Hippocampal formation (tissue), 2 donors: ENCODE measurements at places on chromosomes 7 and 10.

- DNase-seq = no peak
These were observed 10.7 kb upstream of the PCBD1 start for GRCh38 chr10:70899096-70899495.

DNA sequence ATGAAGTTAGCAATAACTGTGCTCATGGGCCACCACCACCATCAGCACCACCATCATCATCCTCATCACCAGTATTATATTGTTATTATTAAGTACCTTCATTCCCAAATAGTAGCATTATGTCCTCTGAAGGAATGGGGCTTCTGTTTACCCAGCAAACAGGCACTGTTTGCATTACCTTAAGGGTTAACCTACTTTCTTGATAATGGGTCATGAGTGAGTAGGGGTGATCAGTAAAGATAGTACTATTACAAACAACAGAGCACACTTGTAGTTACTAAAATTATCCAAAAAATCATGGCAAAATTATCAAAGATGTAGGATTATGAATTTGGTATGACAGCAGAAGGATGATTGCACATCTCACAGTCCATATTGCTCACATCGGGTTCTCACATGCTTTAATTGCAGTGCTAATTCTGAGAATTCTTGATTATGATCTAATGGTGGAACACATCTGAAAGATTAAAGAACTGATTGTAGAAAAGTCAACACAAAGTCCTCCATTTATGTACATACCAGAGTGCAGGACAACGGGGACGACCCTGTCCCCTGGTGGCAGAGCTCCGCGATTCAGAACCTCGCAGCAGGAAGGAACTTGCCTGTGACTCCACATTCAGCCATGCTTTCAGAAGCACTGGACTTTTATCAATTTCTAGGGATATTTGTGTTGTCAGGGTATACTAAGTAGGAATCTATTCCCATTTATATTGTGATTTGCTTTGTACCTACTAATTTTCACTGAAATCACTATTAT, 31.0 kb downstream of the PDE1C start:
- DNase-seq = peak; percentile 20

- no peak for DNase-seq
These were observed 82.4 kb upstream of the NME8 start for GRCh38 chr7:37765872-37766525.

DNA sequence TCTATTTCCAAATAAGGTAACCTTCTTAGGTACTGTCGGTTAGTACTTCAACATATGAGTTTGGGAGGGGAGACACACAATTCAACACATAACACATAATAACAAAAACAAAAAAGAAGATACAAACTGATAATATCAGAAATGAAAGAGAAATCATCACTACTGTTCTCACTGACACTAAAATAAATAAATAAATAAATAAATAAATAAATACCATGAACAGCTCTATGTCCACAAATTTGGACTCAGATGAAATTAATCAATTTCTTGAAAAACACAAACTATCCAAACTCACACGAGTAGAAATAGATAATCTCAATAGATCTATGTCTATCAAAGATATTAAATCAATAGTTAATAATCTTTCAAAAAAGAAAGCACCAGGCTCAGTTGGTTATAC, 24.5 kb upstream of the SAMD9L start:
- DNase-seq = no peak

DNA sequence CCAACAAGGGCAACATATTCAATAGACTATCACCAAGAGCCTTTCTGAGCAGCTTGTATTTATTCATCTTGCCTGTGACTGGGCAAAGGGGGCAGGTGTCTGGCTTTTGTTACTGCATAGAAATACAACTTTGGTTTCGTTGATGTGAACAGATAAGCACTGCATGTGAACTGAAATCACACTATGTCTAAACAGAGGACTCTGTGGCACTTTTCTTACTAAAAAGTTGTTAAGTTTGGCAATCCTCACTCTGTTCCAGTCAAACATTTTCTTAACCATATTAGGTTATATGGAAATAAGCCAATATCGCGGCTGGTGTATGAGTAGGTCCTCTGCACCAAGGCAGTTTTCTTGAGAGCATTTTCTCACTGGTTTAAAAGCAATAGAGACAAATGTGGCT, 48.5 kb downstream of the CALD1 start:
- DNase-seq = no peak

DNA sequence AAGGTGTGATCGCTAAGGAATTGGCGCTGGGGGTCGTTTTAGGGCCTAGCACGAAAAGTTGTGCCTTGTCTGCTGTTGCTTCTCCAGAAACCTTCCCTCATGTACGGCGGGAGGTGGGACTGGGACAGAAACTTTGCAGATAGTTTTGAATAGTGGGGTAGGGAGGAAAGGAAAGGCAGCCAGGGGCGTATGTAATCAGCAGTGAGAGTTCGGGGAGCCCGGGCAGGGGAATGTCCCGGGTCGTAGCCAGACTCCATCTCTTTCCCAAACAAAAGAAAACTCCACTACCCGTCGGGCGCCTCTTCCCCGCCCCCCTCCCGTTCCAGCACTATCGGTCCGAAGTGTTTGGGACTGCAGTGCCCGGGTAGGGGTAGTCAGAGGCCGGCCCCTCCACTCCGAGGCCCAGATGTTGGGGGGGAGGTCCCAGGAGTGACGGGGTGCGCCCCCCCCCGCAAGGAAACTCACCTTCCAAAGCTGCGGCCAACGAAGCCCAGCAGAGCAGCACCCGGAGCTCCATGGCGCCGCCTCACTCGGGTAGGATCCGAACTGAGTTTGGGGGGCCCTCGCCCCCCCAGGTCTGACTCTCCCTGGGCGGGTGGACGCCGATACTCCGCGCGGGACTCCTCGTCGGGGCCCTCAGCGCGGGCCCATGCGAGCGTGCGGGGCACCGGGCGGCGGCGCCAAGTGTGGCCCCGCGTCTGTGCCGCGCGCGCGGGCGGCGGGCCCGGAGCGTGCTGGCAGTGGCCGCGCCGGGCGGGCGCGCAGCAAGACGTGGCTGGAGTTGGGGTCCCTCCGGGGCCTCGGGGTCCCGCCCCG, 601 bp downstream of the EPHB4 start:
- DNase-seq = no peak

DNA sequence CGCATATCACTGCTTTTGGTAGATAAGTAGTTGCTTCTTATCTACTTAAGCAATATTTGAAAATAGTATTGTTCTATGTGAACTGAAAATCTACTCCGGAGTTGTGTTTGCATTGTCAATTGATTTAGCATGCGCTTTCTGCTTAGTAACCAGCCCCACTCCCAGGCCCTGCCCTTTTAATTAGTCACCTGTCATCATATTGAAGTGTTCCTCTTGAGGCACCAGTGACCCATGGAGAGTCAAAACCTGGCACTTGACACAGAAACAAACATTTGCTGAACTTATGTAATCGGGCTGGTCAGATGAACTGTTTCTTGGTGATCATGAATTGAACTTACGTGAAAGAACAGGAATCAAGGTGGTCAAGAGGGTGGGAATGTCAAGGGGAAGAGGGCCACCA, 27.8 kb upstream of the CDHR3 start:
- DNase-seq = no peak

GRCh38 chr7:111607621-111608020, 45.3 kb upstream of the IMMP2L start:
- DNase-seq = no peak

DNA sequence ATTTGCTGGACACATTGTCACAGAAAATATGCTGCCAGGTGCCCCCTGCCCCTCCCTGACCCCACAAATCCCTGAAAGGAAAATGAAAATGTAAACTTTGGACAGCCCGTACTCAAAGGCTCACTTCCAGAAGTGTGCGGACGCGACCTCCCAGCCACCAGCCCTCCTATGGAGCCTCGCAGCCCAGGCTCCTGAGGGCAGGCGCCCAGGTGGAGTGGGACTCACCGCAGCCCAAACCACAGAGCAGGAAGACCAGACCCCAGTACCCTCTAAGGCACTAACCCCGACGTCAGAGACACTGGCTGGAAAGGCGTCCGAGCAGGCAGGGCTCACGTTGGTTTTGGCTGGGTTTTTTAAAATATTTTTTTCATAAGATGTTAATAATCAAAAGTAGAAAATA, 57.3 kb downstream of the CSGALNACT2 start:
- no peak for DNase-seq

- DNase-seq = no peak
These were observed 77.4 kb downstream of the TPST1 start for GRCh38 chr7:66282591-66282935.

GRCh38 chr7:130875265-130875741, 141.3 kb upstream of the KLF14 start:
- no peak for DNase-seq

- DNase-seq = no peak
These were observed 60.8 kb downstream of the TSPAN12 start for GRCh38 chr7:120797026-120797645.

GRCh38 chr7:135210888-135211178, 493 bp downstream of the WDR91 start:
- DNase-seq = no peak

DNA sequence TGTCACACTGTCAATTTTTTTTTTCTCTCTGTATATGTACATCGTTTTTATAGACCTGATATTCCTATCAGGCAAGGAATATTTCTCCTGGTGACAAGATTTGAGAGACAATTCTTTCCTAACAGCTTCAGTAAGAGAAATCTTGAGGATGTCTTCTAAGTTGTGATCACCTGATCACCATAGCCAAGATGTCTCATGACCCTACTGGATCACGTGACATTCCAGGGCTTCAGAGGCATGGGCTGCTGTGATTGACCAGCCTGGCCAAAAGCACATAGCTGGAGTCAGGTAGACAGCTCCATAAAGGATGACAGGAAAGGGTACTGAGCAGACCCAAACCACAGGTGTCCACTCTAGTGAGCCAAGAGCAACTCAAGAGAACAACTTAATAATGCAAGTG, 444.9 kb downstream of the SORCS3 start:
- no peak for DNase-seq

GRCh38 chr10:123888751-123889150, 2.9 kb downstream of the CPXM2 start:
- DNase-seq = no peak

DNA sequence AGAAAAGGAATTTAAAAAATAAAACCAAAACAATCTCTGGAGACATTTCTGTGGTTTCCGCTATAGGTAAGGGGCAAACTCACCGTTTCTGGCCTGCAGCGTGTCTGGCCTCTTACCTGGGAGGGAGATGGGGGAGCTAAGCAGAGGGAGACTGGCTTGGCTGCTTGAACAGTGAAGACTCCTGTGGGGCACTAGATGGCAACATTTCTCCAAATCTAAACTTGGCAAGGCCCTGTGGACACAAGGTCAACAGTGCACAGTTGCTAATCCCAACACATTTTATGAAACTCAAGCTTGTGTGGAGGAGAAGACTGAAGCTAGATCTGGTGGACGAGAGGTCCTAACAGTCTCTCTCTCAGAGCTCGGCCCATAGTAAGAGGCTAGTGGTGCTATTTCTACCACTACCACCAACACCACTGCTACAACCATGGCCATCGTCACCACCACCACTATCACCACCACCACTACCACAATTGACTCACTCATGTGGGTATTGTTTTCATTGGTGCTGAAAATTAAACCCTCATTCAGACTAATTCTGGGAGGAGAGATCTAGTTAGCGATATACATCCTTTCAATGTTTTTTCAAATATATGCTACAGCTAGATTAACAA, 28.4 kb upstream of the CDHR3 start:
- DNase-seq = peak; percentile 1

GRCh38 chr7:90178166-90178565, 23.9 kb downstream of the STEAP1 start:
- no peak for DNase-seq

DNA sequence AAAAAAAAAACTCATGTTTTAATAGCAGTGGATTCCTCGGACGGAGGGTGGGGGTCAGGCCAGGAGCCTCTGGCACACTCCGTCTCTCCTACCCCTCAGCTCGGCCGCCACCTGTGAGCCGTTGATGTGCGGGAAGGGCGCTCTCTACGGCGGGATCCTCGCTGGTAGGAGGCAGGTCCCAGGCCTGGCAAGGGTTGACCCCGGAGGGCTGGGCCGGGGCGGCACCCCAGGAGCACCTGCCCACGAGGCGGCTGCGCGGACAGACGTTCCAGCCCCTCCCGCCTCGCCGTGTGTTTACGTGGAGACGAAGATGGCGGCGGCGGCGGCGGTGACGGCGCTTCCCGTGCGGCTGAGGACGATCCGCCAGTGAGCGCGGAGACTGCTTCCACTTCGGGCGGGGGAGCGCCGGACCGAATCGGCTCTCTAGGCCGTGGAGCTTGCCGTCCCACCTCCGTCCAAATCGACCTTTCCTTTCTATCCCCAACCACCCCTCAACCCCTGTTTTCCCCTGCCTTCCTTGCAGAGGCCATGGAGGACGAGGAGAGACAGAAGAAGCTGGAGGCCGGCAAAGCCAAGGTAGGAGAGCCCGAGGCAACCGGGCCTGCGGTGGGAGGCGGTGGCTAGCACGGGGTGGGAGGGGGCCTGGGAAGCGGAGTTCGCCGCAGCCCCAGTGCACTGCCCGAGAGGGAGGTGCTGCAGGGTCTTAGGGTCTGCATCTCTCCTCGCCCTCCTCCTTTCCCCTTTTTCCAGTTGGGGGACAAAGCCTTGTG, at the start of gene AKAP9:
TSS of gene AKAP9 (plus strand) at position 291 of the 770 bp plus-strand sequence. CDS start at position 529, 238 bp downstream.
- peak; percentile 79 for DNase-seq

- DNase-seq = no peak
These were observed 118.5 kb downstream of the LYZL1 start for GRCh38 chr10:29407280-29407858.

- DNase-seq = no peak
These were observed 73.1 kb upstream of the UCN3 start for GRCh38 chr10:5291501-5292195.

- no peak for DNase-seq
These were observed 1.7 kb downstream of the SLC13A1 start for GRCh38 chr7:123198111-123198510.

DNA sequence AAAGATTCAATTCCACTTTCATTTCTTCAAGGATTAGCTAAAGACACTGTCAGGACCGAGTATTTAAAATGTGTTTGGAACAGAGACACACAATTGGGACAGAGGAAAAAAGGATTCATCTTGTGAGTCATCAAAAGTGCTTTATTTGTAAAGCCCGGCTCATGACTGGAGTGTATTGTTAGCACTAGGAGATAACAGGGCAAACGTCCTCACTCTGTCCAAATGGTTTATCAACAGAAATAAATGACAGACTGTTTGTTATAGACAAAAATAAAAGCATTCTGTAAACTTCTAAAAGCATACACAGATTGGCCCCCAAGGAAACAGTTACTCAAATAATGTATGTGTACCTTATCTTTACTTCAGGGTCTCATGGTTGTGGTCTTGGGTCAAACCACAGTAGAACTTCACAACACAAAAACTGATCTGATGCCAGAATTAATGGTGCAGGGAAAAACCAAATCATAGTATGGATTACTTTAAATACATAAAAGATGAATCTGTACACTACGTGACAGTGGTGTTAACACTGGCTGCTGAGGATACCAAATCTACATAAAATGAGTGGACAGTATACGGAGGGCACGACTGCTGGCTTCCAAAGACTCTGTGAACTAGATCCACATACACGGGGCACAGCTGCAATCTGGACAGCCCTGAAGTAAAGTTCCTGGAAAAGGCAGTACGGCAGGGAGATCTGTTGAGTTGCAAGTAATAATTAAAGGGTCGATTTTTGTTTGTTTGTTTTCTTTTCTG, 179.4 kb downstream of the PIP4K2A start:
- DNase-seq = no peak
